Activated B cell treated with CpG ODN at 0.5 μM for 24 hours (primary cell): ENCODE measurements at places on chromosomes 2 and 18.

- no peak for DNase-seq
- H3K4me3 ChIP-seq: no peak overlapping the region
- no peak overlapping the region for H3K27ac ChIP-seq
- H3K36me3 ChIP-seq: no peaks in the 10 kb centered on the region
- H3K27me3 ChIP-seq: peaks cover 20% of the 10 kb centered on the region
Measured at GRCh38 chr2:238236571-238236970, 3.3 kb downstream of the HES6 start.

DNA sequence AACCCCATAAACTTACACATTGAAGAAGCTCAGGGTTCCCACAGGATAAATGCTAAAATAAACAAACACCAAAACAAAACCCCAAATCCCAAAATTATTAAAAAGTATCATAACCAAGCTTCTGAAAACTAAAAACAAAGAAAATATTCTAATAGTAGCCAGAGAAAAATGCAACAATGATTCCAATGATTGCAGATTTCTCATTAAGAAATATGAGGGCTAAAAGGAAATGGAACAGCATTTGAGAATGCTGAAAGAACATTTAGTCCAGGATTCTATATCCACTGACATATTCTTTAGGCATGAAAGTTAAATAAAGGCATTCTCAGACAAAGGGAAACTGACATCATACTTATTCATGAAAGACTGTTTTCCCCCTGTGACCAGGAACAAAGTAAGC is 212.4 kb downstream of the SLC4A10 start:
- no peaks in the 10 kb centered on the region for H3K4me1 ChIP-seq
- no peak overlapping the region for H3K4me3 ChIP-seq
- no peak overlapping the region for H3K27ac ChIP-seq

GRCh38 chr2:182359027-182359989 is 67.5 kb downstream of the PDE1A start:
- H3K36me3 ChIP-seq: no peaks in the 10 kb centered on the region
- no peak overlapping the region for H3K4me3 ChIP-seq
- H3K4me1 ChIP-seq: no peaks in the 10 kb centered on the region
- no peaks in the 10 kb centered on the region for H3K27me3 ChIP-seq

DNA sequence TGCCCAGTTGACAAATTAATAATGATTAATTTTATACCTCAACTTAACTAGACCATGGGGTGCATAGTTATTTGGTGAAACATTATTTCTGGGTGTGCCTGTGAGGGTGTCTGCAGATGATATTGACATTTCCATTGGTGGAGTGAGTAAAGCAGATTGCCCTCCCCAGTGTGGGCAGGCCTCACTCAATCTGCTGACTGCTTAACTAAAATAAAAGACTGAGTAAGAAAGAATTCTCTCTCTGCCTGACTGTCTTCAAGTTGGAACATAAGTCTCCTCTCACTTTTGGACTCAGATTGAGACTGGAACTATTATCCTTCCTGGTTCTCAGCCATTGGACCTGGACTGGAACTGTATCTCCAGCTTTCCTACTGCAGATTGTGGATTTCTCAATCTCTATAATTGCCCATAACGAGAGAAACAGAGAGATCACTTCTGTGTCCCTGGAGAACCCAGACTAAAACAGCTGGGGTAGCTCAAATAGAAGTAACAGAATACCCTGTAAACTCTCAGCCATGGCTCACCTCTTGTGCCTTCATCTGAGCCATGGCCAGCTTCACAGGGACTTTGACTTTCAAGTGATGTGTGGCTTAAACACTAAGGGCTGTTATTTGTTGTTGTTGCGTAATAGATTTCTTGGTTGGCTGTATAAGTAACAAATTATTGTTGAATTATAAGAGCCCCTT is 575.3 kb upstream of the RAB6C start:
- no peaks in the 10 kb centered on the region for H3K27me3 ChIP-seq
- no peak for DNase-seq
- H3K27ac ChIP-seq: no peak overlapping the region
- no peak overlapping the region for H3K4me3 ChIP-seq

DNA sequence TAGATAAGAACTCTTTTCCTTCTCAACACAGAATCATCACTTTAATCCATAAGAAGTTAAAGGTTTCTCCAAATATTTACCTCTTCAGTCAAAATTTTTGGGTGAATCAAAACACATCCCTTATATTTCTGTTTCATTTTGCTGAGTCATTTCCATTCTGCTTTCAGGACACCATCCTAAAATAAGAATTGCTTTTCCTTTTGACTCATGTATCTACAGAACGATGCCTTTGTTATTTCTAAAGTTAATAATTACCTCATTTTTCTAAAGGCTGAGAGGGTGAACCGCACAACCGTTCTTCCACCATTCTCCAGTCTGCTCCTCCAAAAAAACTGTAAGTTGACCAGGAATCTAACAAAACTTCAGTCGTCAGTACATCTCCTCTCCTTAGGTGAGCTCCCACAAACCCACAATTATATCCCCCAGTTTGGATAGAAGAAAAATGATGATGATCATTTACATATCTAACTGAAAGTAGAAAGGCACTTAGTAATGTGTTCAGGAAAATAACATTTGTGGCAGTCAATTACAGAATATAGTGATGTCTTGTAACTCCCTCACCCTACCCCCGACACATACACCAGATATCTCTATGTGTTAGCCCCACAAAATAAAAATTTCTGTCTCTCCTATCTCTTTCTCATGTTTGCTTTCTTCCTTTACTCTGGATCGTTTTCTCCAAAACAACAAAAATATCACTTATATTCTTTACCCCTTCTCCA is 162.5 kb downstream of the RAD51AP2 start:
- no peak overlapping the region for H3K4me3 ChIP-seq
- DNase-seq: no peak
- peaks cover 4% of the 10 kb centered on the region for H3K27me3 ChIP-seq
- H3K36me3 ChIP-seq: no peaks in the 10 kb centered on the region

- no peak overlapping the region for H3K27ac ChIP-seq
- H3K27me3 ChIP-seq: no peaks in the 10 kb centered on the region
- H3K4me1 ChIP-seq: no peaks in the 10 kb centered on the region
Measured at GRCh38 chr2:185952100-185952499, 213.5 kb downstream of the FSIP2 start.

DNA sequence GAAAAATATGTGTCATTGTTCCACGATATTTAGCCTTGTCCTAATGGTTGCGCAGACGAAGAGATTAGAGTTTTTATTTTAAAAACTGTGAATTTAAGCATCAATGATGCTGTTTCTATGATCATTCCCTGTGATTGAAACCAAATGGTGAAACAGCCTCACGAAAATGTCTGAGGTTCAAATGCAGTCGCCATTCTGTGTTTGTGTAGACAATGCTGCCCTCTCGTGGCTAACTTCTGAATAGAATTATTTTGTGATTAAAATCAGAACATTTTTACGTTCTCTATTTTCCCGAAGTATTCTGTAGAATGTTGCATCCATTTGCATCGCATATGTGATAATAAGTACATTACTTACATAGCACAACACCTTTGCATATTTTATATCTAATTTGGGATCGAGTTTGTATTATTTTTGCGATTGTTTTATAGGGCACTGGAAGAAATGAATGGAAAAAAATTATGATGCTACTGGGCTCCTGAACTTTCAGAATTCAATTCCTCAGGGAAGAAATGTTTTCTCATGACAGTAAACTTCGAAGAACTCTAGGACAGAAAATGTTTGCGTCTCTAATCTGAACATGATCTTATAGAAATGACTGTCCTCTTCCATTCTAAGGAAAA is 54.8 kb upstream of the CREB1 start:
- no peak overlapping the region for H3K4me3 ChIP-seq
- no peak for DNase-seq
- no peak overlapping the region for H3K27ac ChIP-seq
- no peaks in the 10 kb centered on the region for H3K36me3 ChIP-seq
- H3K4me1 ChIP-seq: peaks cover 10% of the 10 kb centered on the region

GRCh38 chr2:135798762-135799161 is 38.2 kb downstream of the LCT start:
- H3K4me1 ChIP-seq: peaks cover 12% of the 10 kb centered on the region
- no peaks in the 10 kb centered on the region for H3K36me3 ChIP-seq
- H3K27ac ChIP-seq: no peak overlapping the region
- H3K27me3 ChIP-seq: no peaks in the 10 kb centered on the region
- DNase-seq: no peak
- H3K4me3 ChIP-seq: no peak overlapping the region

DNA sequence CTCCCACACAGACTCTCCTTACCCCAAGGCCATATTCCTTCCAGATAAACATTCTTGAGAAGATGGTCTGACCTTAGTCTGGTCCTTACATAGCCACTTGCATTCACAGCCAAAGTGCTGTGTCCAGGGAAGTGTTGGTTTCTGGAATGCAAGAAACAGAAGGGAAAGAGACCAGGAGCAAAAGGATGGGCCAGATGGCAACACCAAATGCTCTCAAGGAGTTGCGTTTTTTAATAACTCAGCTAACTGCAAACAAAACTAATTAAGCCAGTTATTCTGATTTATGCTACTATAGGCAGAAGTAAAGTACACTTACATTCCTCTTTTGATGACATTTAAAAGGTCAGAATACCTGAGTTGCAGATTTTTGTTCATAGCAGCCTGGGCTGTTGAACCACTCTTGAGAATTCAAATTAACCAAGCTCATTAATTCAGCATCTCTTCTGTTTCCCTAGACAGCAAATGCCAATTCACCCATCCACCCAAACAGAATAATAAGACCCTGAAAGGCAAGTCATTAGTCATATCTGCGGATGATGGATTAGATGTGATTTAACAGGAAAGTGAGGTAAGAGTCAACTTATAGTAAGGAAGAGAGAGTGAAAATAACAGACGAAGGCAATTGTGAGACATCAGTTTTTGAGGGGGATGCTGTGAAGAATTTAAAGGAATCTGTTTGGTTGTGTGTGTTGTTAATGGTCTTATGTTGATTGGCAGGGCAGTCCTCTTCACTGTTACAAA is 18.8 kb downstream of the CCDC85A start:
- no peak for DNase-seq
- no peak overlapping the region for H3K27ac ChIP-seq
- H3K27me3 ChIP-seq: no peaks in the 10 kb centered on the region
- no peak overlapping the region for H3K4me3 ChIP-seq
- H3K36me3 ChIP-seq: no peaks in the 10 kb centered on the region

GRCh38 chr2:37631698-37632097 is 39.7 kb downstream of the CDC42EP3 start:
- H3K4me3 ChIP-seq: no peak overlapping the region
- H3K4me1 ChIP-seq: peaks cover 50% of the 10 kb centered on the region
- H3K27ac ChIP-seq: no peak overlapping the region
- DNase-seq: no peak

DNA sequence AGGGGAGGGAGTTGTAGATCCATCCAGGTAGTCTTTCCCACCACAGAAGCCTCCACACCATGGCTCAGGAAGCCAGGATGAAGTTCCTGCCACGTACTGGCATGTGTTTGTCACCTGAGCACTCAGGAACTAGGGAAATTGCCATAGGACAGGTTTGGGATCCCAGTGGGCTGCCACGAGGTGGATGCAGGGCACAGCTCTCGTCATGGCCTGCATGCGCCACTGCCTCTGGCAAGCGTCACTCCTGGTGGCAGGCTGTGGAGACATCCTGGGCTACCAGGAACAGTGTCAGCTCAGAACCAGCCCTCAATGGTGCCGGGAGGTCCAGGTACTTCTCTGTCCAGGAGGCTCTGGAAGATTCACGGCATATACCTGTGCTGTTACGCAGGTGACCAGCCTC is 3.8 kb downstream of the ARHGEF4 start:
- DNase-seq: no peak
- H3K27ac ChIP-seq: no peak overlapping the region
- no peak overlapping the region for H3K4me3 ChIP-seq
- peaks cover 15% of the 10 kb centered on the region for H3K27me3 ChIP-seq
- H3K36me3 ChIP-seq: no peaks in the 10 kb centered on the region

GRCh38 chr2:224180810-224181209 is 141.7 kb upstream of the SERPINE2 start:
- no peaks in the 10 kb centered on the region for H3K36me3 ChIP-seq
- DNase-seq: no peak
- peaks cover 10% of the 10 kb centered on the region for H3K27me3 ChIP-seq
- no peak overlapping the region for H3K27ac ChIP-seq
- H3K4me1 ChIP-seq: no peaks in the 10 kb centered on the region

- peaks cover 19% of the 10 kb centered on the region for H3K36me3 ChIP-seq
- no peak for DNase-seq
- H3K27me3 ChIP-seq: no peaks in the 10 kb centered on the region
- no peak overlapping the region for H3K4me3 ChIP-seq
Measured at GRCh38 chr2:174603280-174603679, 5.7 kb upstream of the WIPF1 start.

DNA sequence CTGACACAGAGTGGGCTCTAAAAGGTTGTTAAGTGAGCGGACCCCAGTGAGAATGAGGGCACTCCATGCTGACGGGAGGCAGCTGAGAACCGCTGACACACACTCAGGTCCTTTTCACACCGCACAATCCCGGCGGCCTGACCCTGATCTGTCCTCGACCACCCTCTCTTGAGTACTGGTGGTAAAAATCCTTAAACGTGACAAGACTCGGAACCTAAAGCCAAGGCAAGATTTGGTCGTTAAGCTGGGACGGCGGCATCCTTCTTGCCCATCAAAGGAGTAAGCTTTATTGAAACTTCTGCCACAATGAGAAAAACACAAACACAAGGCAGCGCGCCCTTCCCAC is 569 bp downstream of the TMX3 start:
- peaks cover 35% of the 10 kb centered on the region for H3K4me1 ChIP-seq
- H3K36me3 ChIP-seq: peaks cover 40% of the 10 kb centered on the region
- DNase-seq: no peak
